SK-N-DZ (cell line): ENCODE measurements at places on chromosomes 12 and 14.

DNA sequence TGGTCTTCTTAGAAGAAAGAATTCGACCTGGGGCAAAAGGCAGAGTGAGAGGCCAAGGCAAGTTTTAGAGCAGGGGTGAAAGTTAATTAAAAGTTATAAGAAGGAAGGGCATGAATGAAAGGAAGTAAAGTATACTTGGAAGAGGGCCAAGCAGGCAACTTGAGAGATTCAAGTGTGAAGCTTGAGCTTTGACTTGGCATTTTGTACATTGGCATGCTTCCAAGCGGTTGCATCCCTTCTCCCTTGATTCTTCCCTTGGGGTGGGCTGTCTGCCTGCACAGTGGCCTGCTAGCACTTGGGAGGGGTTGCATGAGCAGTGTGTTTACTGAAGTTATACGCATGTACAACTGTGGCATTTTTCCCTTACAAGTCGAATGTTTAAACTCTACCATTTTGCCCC lies 74.8 kb upstream of the MGAT4C start:
- no peak for DNase-seq

DNA sequence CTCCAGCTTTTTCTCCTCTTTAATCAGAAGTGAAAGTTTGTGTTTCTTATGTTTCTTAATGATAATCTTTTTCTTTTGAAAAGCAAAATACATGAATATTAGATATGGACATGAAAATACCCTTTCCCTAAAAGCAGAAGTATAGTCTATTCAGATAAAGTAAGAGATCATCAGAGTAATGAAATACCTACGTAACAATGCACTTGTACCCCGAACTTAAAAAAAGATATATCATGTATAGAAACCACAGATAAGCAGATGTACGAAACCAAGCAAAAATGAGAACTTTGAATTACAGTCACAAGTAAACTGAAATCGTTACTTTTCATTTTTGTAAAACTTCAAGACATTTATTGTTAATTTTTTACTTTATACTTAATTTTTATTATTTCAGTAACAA lies 1.5 kb upstream of the GPR65 start:
- DNase-seq, result no peak

- no peak for DNase-seq
Measured at GRCh38 chr12:64385468-64385867, 5.1 kb downstream of the C12orf56 start.

DNA sequence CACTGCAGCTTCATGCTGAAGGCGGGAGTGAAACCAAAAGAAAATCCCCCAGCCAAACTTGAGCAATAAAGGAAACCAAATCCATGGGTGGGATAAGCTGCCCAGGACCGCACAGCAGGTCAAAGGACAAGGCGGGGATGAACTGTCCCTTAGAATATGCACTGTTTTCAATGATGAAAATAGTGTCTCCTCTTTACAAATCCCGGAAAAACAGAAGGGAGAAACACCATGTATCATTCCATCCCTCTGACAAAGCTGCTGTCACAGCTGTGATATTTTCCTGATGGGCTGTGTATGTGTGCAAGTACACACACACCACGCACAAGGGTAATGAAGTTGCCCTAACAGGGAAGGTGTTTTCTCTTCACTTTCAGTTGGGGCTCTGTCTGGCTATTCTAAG lies 70.3 kb downstream of the ACTN1 start:
- no peak for DNase-seq

DNA sequence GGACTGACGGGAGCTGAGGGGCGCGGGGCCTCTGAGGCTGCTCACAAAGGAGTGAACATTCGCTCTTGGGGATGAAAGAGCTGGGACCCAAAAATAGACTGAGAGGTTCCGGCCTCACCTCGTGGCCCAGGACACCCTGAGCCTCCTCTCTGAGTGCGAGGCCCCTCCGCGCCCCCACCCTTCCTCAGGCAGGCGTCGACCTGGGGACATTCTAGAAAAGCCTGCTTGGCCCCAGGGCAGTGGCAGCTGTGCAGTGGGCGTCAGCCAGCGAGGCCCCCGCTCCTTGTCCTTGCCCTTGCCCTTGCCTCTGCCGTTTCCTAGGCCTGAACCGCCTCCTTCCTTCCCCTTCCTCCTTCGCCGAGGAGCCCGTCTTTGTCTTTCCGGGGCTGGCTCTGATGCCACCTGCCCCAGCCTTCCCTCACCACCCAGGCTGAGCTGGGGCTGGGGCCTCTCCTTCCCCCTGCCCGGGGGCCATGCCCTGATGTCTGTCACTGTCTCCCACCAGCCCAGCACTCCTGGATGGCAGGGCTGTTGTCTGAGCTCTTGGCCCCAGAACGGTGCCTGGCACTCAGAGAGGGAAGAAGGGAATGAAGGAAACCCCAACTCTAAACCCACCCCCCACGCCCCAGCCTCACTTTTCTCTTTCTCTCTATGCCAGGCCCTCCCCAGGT lies 208.2 kb upstream of the RTL1 start:
- DNase-seq, result no peak

GRCh38 chr14:61466249-61466904 lies 145.0 kb downstream of the PRKCH start:
- no peak for DNase-seq

- DNase-seq, result no peak
Measured at GRCh38 chr12:132711080-132711843, 620 bp downstream of the PGAM5 start.
